ENCODE measurements at places on chromosomes 3 and 15. TPM values are rescaled to one million over a fixed set of nuclear protein-coding genes. Genes with fewer than 3 reads are reported as not detected.

Gene UNC13C
- 0.21 TPM for total RNA-seq

Gene TM4SF1
- total RNA-seq: 143 TPM

Gene ACKR2
- total RNA-seq: 59.0 TPM

Gene LOXL1
- total RNA-seq: 21.8 TPM

Gene MME
- total RNA-seq: 47.7 TPM

Gene OCA2
- total RNA-seq: not detected

Gene PLXND1
- 168 TPM for total RNA-seq

Gene CNTN6
- 0.20 TPM for total RNA-seq

Gene PTPRG
- 125 TPM for total RNA-seq

Gene C3orf22
- not detected for total RNA-seq

Gene CCDC54
- not detected for total RNA-seq

Gene ZBTB47
- 47.6 TPM for total RNA-seq

Gene OR4M2
- total RNA-seq: not detected

Gene GNAT1
- not detected for total RNA-seq

Gene SV2B
- 20.5 TPM for total RNA-seq

Gene VGLL3
- total RNA-seq: 67.1 TPM

Gene KBTBD13
- total RNA-seq: not detected

Gene SLCO3A1
- total RNA-seq: 20.2 TPM

Gene ZNF148
- total RNA-seq: 19.5 TPM

Gene CELSR3
- total RNA-seq: 1.5 TPM

Gene CYP8B1
- not detected for total RNA-seq

Gene ACKR4
- 1.0 TPM for total RNA-seq

Gene CPN2
- not detected for total RNA-seq

Measured in tibial nerve (tissue), 4 donors.